ENCODE measurements at places on chromosomes 1 and 21. TPM values are rescaled to one million over a fixed set of nuclear protein-coding genes. Genes with fewer than 3 reads are reported as not detected.

The CCDC27 gene
- polyA plus RNA-seq, result not detected

The CELA3A gene
- polyA plus RNA-seq, result not detected

The KANK4 gene
- not detected for polyA plus RNA-seq

The CFHR2 gene
- polyA plus RNA-seq, result not detected

The TMCO4 gene
- 21.7 TPM for polyA plus RNA-seq

The PAPPA2 gene
- not detected for polyA plus RNA-seq

The CRYBG2 gene
- polyA plus RNA-seq, result 3.1 TPM

The LRRC38 gene
- polyA plus RNA-seq, result not detected

The KCNT2 gene
- not detected for polyA plus RNA-seq

The DCDC2B gene
- not detected for polyA plus RNA-seq

The OR2G2 gene
- not detected for polyA plus RNA-seq

The CPLANE2 gene
- 2.2 TPM for polyA plus RNA-seq
